ENCODE measurements at places on chromosomes 7 and 10.

DNA sequence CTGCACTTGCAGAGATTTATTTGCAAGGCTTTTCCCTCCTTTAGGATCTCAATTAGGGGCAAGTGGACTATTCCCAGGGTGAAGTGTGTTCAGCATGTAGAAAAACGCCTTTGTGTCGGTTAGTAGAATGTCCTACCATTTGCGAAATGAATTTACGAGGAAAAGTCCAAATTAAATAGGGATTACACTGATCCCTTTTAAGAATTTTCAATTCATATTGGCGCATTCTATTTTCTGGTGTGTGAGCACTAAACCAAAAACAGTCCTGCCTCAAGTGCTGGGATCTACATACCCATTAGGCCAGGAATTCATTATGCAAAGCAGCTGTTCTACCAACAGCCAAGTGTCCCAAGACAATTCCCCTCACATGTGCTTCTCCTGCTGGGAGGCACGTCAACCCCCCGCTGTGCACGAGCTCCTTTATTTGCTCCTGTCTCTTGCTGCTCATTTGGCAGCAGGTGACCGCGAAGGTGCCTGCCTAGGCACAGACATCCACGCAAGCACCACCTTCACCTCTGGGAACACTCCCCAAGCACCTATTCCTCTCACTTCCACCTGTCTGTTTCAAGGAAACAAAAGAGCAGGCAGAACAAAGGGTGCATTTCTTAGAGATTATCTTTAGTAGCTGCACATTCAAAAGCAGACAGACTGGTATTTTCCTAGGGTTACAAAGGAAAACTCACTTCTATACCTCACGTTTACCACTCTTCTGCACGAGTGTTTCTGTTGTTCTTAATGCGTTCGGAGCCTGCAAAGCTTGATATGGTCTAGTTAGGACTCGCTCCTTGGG, 134.6 kb upstream of the FGFR2 start:
- no peak for DNase-seq

DNA sequence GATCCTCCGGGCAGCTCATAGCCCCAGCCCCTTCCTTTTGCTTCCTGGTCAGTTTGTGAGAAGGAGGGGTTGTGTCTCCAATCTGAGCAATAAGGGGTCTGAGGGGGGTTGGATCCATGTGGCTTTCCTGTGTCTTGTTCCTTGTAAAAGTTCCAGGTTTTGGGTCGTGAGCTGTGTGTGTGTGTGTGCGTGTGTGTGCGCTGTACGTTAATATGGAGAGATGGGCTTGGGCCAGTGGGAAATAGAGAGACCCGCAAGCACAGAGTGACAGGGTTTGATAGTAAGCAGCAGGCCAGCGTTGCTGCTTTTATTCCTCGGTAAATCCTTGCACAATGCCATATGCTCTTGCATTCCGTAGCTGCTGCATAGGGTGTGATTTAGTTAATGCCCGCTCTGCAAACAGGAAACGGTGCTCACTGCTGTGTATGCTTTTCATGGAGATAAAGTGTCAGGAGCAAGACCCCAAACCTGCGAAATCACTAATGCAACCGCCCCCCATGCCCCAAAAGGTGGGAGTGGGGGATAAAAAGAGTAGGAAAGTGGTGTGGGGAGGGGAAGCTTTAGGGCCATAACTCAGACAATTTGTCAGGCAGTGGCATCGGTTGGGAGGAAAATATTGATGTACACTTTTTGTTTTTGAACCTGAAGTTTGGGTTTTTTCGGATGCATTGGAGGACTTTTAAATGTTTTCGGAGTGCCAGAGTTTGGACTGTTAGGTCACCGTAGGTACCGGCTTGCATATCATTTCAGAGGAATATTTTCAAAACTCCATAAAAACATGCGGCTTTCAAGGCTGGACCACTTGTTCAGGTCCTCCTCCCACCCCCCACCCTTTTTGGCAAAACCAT, 108.7 kb downstream of the TCF7L2 start:
- DNase-seq = no peak

- DNase-seq = no peak
Observed at GRCh38 chr10:113524539-113525490, 28.0 kb upstream of the HABP2 start.

GRCh38 chr10:24951201-24952142, 934 bp downstream of the PRTFDC1 start:
- DNase-seq = no peak

- no peak for DNase-seq
Observed at GRCh38 chr7:749140-749551, 22.1 kb upstream of the PRKAR1B start.

DNA sequence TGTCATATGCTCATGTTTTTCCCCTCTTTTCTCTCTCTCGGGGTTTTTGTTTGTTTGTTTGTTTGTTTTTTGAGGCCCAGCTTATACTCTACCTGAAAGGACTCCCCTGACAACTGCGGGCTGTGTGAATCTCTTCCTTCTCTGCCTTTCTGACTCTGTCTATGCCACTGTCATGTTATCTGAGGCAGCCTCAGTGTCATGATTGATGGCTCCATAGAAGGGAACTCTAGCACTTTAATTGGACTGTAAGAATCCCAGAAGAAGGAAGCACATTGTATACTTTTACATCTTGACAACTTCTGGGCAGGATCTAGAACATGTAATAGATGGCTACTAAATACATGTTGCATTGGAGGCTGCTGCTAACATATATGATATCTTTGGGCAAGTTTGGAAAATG, 25.4 kb downstream of the AKR1B15 start:
- no peak for DNase-seq

DNA sequence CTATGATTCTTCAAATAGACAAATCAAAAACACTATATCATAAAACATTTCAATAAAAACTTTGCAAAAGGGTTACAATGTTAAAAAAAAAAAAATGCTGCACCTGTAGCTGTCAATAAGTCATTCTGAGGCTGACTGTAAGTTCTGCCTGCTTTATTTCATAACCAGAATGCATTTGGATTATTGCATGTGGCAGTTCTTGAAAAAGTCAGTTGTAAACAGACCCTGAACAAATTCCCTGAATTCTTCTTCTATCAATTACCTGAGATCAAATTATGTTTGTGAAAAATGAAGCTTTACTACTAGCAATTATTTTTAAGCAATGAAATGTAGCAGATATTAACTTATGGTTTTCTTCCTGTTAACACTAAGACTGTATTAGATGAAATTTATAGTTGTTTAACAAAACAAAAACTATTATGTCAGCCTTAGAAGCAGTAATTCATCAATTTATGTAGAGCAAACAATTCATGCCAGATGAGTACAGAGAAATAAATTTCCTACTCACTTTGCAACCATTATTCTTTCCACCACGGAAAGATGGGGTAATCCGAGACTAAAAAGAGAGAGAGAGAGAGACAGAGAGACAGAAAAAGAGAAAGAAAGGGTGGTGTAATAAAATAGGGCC, 107.8 kb downstream of the SFMBT2 start:
- DNase-seq = no peak

GRCh38 chr7:126790763-126791162, 462.0 kb downstream of the GRM8 start:
- no peak for DNase-seq

GRCh38 chr10:24988831-24989640, 26.9 kb downstream of the ENKUR start:
- DNase-seq = no peak

DNA sequence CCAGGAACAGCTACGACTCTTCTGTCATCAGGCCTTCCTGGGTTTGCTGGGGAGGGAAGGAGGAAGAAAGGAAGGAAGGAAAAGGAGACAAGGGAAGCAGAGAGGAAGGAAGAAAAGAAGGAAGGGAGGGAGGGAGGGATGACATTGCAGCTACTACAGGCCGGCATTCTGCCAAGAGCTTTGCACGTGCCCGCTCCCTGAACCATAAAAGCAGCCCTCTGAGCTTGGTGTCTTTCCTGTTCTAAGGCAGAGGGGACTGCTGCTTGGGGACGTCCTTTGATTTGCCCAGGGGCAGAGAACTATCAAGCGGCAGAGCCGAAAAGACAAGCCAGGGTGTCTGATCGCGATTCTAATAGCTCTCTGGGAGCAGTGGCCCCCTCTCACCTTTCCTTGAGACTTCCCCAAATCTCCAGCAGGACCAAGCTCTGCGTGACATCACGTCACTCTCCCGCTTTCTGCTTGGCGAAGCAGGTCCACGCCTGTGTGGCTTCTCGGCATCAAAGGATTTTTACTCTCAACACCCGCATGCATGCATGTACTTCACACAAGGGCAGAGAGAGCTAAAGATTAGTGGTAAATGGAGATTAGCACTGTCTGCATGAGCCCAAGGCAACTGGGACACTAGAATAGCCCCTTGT, 167.8 kb upstream of the AUTS2 start:
- no peak for DNase-seq

DNA sequence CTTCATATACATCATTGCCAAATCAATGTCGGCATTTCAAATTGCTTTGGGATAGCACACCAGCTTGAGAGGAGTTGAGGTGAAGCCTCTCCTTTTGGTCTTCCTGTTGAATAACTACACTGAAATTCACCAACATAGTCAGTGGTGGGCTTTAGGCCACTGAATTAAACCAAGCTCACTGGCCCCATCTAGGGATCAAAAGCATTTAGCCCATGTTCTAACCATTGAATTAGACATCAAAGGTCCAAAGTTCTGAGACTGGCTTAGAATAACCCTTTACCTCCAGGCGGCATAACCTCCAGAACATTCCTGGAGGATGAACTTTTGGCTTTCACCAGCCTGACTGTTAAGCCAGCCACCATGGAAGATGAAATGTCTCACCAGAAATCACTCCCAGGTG, 54.6 kb downstream of the BPGM start:
- DNase-seq = no peak

DNA sequence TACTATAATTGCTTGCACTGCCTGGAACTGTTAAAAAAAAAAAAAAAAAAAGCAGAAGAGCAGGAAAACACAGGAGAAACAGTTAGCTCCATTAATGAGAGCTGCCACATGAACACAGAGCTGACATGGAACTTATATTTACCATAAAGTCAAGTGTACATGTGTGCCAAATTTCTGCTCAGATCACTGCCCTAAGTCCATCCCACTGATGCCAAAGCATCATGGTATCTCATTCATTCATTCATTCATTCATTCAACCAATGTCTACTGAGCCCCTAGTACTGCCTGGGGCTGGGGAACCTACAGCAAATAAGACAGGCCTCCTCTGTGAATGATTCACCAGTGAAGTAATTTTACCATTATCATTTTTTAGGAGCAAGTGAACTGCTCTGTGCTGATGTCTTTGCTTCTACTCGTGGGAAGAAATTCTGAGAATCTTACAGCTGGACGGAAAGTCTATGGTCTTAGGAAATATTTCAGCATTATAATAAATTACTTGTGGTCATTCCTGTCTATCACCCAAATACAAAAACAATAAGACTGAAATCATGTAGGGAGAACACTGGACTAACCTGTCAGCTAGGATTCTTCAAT, 58.8 kb upstream of the ABLIM1 start:
- DNase-seq = no peak

GRCh38 chr7:157150882-157151281, 12.2 kb downstream of the UBE3C start:
- no peak for DNase-seq

GRCh38 chr7:30178748-30179436, 44.1 kb downstream of the MTURN start:
- DNase-seq = no peak

GRCh38 chr7:64916-65341, 127.4 kb upstream of the FAM20C start:
- no peak for DNase-seq

- DNase-seq = no peak
Observed at GRCh38 chr7:66211429-66211828, 6.3 kb downstream of the TPST1 start.

- no peak for DNase-seq
Observed at GRCh38 chr10:129715805-129716204, 248.3 kb downstream of the EBF3 start.

All from activated CD8-positive, alpha-beta memory T cell treated with anti-CD3 and anti-CD28 coated beads for 4 hours (primary cell).